ENCODE measurements at places on chromosomes 5 and 9. TPM values are rescaled to one million over a fixed set of nuclear protein-coding genes. Genes with fewer than 3 reads are reported as not detected.

The CKMT2 gene
- not detected for total RNA-seq

The GABRP gene
- not detected for total RNA-seq

The TOR4A gene
- total RNA-seq: 6.0 TPM

The STPG3 gene
- not detected for total RNA-seq

The PHYHD1 gene
- total RNA-seq: 2.2 TPM

The ANXA6 gene
- total RNA-seq: 494 TPM

DNA sequence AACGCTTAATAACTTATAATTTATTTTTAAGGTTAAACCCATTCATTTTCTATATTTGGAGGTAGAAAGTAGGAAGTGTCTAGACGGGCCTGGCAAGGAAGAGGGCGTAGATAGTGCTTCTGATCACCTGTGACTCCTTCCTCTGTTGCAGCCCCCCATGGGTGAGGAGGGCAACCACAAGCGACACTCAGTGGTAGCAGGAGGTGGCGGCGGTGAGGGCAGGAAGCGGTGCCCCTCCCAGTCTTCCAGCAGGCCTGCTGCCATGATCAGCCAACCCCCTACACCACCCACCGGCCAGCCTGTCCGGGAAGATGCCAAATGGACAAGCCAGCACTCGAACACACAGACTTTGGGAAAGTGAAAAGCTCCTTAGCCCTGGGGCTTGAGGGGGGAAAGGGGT lies 36.7 kb downstream of the FAXDC2 start:
- no peaks in the 10 kb centered on the region for H3K27me3 ChIP-seq
- H3K4me1 ChIP-seq: peaks cover 40% of the 10 kb centered on the region
- peak; percentile 45 for DNase-seq

DNA sequence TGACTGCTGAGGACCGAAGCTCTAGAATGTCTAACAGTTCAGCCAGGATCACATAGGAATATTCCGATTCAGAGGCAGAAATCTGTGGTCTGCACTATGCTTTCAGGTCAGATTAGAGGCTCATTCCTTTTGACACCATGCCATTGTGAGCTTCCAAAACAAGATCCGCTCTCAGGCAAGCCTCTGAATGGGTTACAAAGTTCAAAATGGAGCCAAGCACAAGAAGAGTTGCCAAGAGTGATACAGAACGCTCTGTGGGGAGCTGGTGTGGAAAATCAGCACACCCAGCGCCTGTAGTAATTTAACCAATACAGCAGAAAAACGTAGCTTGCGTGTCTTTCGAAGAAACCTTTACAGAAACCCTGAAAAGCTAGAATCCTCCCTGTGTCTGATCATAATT lies 33.3 kb upstream of the FAT2 start:
- H3K27me3 ChIP-seq: no peaks in the 10 kb centered on the region
- no peak overlapping the region for H3K4me3 ChIP-seq
- DNase-seq: no peak
- H3K27ac ChIP-seq: no peak overlapping the region
- H3K36me3 ChIP-seq: no peaks in the 10 kb centered on the region

DNA sequence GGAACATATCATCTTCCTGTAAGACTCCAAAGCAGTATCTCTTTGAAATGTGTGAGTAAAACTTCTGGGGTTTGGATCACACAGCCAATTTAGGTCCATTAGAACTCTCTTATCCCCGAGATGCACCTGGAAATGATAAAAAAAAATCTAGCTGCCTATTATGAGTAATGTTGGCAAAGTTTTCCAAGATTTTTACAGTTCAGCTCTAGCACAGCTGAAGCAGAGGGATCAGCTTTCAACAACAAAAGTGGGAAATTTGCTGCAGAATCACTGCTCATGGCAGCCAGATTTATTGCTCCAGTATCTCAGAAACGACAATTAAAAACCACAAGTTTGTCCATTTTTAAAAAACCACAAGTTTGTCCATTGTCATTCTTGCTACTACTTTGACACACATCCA lies 292.2 kb downstream of the IRX2 start:
- H3K27me3 ChIP-seq: no peaks in the 10 kb centered on the region
- H3K27ac ChIP-seq: no peak overlapping the region
- H3K4me3 ChIP-seq: no peak overlapping the region

- no peaks in the 10 kb centered on the region for H3K4me1 ChIP-seq
- H3K27ac ChIP-seq: no peak overlapping the region
- H3K27me3 ChIP-seq: peaks cover 38% of the 10 kb centered on the region
- H3K4me3 ChIP-seq: no peak overlapping the region
- H3K36me3 ChIP-seq: no peaks in the 10 kb centered on the region
- no peak for DNase-seq
Observed at GRCh38 chr9:99447951-99448350, 225.9 kb downstream of the SEC61B start.

GRCh38 chr5:113678924-113679575 lies 165.6 kb downstream of the YTHDC2 start:
- no peak overlapping the region for H3K27ac ChIP-seq
- H3K4me3 ChIP-seq: no peak overlapping the region
- no peaks in the 10 kb centered on the region for H3K4me1 ChIP-seq
- no peaks in the 10 kb centered on the region for H3K36me3 ChIP-seq

- no peaks in the 10 kb centered on the region for H3K27me3 ChIP-seq
- peak overlapping the region; percentile 83 for H3K4me3 ChIP-seq
- peaks cover 82% of the 10 kb centered on the region for H3K4me1 ChIP-seq
- H3K36me3 ChIP-seq: peaks cover 71% of the 10 kb centered on the region
- peak overlapping the region; percentile 98 for H3K27ac ChIP-seq
- DNase-seq: peak; percentile 74
Observed at GRCh38 chr9:129887334-129888292, 52.4 kb downstream of the USP20 start.

DNA sequence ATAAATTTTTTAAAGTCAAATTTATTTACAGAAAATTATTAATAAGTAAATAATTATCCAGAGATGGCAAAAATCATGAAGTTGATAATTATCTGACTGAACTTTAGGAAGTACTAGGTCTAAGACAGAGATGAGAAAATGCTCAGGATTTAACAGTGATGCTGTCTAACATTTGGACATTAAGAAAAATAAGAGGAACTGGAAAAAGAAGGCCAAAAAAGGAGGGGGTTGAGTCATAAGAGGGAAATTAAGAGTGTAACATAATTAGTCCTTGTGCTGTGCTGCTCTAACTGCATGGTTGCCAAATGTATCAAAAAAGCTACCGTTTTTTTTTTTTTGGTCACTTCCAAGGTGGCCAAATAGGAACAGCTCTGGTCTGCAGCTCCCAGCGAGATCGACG lies 35.4 kb upstream of the TUT7 start:
- no peak overlapping the region for H3K27ac ChIP-seq
- no peaks in the 10 kb centered on the region for H3K4me1 ChIP-seq
- DNase-seq: no peak

- no peaks in the 10 kb centered on the region for H3K36me3 ChIP-seq
- no peaks in the 10 kb centered on the region for H3K4me1 ChIP-seq
- H3K27ac ChIP-seq: no peak overlapping the region
- no peak for DNase-seq
- no peaks in the 10 kb centered on the region for H3K27me3 ChIP-seq
Observed at GRCh38 chr5:84032324-84032723, 311.7 kb upstream of the HAPLN1 start.

DNA sequence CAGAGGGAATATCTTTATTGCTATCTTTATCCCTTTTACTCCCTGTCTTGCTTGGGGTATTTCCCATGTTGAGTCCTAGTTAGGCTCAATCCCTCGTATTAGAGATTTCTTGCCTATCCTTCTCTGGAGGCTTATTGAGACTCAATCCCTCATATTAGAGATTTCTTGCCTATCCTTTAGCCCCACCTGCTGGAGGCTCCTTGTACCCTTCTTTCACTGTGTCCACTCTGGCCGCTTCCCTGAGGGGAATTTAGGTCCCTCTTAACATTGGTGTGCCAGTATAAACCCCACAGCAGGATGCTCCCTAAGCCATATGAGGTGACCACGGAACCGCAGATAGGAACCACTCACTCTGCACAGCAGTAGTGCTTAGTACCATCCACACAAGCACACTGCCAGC lies 110.7 kb upstream of the MAMDC2 start:
- no peak overlapping the region for H3K27ac ChIP-seq
- H3K4me3 ChIP-seq: no peak overlapping the region
- H3K27me3 ChIP-seq: peaks cover 7% of the 10 kb centered on the region
- no peaks in the 10 kb centered on the region for H3K36me3 ChIP-seq
- DNase-seq: no peak
- no peaks in the 10 kb centered on the region for H3K4me1 ChIP-seq

DNA sequence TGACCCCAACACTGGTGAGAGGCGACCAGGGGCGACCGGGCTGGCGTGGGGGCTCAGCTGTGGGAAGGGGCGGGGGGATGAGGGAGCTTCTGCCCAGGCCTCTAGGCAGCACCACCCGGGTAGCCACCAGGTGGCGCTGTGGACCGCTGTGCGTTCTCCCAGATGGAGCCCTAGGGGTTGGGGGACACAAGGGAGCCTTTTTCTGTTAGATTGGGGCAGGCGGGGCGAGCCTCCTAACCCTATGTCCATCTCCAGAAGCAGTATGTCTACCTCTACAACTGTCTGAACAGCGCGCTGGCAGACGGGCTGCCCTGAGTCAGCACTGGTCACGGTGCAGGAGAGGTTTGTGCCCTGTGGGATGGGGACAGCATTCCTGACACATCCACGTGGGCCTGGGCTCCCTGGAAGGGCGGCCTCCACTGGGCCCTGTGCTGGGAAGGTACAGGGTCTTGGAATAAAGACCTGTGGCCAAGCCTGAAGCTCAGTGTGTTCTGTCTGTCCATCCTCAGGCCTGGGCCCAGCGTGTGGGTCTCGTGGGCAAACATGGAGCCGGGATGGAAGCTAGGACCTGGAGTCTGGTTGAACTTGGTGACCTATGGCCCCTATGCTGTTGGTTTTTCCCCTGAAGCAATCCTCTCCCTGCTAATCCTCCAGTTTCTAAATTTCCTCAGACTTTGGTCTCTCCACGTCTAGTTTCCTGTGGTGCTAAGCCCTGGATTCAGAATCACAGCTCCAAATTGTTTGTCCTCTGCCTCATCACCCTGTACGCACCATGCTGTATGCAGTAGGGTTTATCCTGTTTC lies 23.1 kb upstream of the SPTLC1 start:
- H3K27me3 ChIP-seq: peaks cover 27% of the 10 kb centered on the region
- no peak overlapping the region for H3K27ac ChIP-seq
- no peak overlapping the region for H3K4me3 ChIP-seq
- no peaks in the 10 kb centered on the region for H3K36me3 ChIP-seq
- H3K4me1 ChIP-seq: peaks cover 17% of the 10 kb centered on the region

- no peaks in the 10 kb centered on the region for H3K27me3 ChIP-seq
- no peak overlapping the region for H3K4me3 ChIP-seq
- H3K27ac ChIP-seq: no peak overlapping the region
Observed at GRCh38 chr5:156367597-156367996, 40.6 kb downstream of the SGCD start.

DNA sequence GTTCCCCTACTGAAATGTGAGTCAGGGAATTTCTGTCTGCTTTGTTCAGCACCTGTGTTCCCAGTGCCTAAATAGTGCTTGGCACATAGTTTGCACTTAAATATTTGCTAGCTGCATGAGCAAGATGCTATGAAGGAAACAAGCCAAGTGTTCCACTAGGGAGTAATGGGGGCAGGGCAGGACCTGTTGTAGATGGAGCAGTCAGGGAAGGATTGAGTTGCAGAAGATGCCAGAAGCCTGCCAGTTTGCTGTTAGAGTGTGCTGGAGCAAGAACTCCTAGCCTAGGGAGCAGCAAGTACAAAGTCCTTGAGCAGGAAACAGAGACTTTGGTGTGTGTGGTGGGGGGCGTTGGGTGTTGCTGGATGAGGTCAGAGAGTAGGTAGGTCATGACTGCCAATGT lies 87.5 kb downstream of the DAB2IP start:
- no peak for DNase-seq
- no peak overlapping the region for H3K27ac ChIP-seq
- H3K4me1 ChIP-seq: peaks cover 4% of the 10 kb centered on the region
- peaks cover 37% of the 10 kb centered on the region for H3K27me3 ChIP-seq

DNA sequence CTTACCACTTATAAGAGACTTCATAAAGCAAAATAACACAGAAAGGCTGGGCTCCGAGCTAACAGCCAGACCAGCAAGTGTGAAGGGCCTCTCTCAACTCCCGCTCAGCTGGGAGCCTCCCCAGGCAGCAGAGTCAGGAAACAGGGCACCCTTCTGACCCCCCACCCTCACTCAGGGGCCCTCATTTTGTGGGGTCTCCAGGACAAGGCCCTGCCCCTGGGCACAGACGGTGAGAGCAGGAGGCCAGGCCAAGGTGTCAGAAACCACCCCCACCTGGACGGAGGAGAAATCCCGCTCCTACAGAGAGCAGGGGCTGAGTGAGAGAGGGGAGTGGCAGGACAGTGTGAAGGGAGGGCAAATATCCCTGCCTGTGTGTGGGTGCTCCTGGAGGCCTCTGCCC lies 135.8 kb upstream of the FOXD4L5 start:
- no peak overlapping the region for H3K4me3 ChIP-seq
- H3K27me3 ChIP-seq: no peaks in the 10 kb centered on the region
- no peak overlapping the region for H3K27ac ChIP-seq
- no peak for DNase-seq

DNA sequence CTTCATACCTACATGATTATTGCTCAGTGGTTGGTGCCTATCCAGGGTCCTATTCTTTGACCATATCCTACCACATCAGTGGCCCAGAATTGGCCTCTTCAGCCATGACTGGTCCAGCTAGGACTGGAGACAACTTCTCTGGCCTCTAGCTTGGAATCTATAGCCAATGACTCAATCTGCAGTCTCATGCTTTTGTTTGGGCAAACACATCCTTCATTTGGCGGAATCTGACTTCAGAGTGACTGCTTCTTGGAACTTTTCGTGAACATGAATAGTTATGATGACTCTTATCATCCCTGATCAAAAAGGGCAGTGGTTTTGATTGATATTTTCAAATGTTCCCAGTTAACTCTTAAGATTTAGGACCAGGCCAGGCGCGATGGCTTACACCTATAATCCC lies 134.1 kb downstream of the PAPPA start:
- H3K4me1 ChIP-seq: no peaks in the 10 kb centered on the region
- no peak for DNase-seq
- no peak overlapping the region for H3K27ac ChIP-seq
- no peak overlapping the region for H3K4me3 ChIP-seq

DNA sequence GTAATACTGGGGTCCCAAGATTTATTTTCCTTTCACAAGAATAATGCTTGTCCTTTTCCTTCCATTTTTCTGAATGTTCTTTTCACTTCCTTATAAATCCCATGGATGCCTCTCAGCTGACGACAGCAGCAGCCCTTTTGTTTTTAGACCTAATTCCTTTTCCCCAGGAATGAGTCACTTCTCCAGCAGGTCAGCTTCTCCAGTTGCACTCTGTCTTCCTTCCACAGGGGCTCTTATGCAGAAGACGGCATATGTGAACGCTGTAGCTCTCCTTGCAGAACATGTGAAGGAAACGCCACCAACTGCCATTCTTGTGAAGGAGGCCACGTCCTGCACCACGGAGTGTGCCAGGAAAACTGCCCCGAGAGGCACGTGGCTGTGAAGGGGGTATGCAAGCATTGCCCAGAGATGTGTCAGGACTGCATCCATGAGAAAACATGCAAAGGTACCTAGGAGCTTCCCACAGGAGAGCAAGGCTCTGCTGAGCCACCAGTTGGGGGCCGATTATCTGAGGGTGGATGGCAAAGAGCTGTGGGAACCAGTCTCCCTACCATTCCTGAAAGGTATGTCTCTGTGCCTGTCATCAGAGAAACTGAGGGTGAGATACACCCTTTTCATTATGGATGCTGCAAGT lies 72.9 kb downstream of the RFK start:
- H3K36me3 ChIP-seq: no peaks in the 10 kb centered on the region
- H3K27me3 ChIP-seq: no peaks in the 10 kb centered on the region
- DNase-seq: no peak
- H3K27ac ChIP-seq: no peak overlapping the region
- H3K4me3 ChIP-seq: no peak overlapping the region

GRCh38 chr9:123990427-123990826 lies 21.1 kb upstream of the LHX2 start:
- H3K4me3 ChIP-seq: no peak overlapping the region
- H3K4me1 ChIP-seq: no peaks in the 10 kb centered on the region
- DNase-seq: no peak
- no peaks in the 10 kb centered on the region for H3K36me3 ChIP-seq
